Kidney tubule cell (primary cell): ENCODE measurements at places on chromosomes 16 and 17.

DNA sequence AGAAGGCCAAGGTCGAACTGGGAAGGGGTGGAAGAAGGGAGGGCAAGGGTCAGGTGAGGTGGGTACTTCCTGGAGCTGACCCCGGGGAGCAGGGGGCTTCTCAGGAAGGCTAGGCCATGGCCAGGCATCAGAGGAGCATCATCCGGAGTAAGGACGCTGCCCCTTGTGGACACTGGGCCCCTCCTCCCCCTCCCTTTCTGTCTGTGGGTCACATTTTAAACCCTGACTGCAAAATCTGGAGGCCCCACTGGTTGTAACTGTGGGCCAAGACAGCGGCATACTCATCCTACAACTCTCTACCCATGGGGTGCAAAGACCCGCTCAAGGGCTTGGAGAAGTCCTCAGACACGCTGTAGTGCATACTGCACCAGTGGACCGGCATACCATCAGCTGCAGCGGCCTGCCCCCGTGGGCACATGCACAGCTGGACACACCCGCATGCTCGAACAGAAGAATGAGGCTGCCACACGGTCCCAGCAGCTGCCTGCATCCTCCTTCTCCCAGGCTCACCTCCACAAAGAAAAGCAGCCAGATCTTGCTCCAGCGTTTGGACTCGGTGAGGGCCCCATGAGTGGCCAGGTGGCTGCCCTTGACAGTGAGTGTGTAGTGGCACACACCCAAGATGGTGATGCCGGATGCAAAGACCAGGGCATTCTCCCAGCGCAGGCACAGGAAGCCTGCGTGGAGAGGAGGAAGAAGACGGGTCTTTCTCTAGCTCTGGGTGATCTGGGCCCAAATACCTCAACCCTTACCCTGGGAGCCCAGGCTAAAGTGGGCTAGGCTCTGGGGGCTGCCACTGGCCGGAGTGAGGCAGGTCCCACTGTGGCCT, 1.2 kb downstream of the FADS6 start:
- no peak for DNase-seq

DNA sequence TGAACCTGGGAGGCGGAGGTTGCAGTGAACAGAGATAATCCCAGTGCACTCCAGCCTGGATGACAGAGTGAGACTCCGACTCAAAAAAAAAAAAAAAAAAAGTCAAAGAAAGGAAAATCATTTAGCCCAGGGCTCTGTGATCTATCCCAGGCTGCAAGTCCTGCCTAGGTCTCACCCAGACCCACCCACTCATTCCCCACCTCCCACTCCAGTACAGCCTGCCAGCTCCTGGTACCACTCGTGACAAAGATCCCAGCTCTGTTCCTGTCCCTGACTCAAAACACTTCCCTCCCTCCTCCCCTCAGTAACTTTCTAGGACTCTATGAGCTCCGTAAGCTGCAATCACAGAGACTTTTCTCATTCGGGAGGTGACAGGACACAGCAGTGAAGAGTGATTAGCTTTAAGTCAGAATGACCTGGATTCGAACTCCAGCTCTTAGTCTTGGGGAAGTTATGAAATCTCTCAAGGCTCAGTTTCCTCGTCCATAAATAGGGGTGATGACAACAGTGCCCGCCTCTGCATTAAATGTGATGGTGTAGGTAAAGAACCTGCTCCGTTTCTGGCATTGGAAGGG, 28.0 kb upstream of the MRPS23 start:
- DNase-seq = no peak

GRCh38 chr16:85114909-85115567, 2.8 kb upstream of the CIBAR2 start:
- DNase-seq = peak; percentile 78

DNA sequence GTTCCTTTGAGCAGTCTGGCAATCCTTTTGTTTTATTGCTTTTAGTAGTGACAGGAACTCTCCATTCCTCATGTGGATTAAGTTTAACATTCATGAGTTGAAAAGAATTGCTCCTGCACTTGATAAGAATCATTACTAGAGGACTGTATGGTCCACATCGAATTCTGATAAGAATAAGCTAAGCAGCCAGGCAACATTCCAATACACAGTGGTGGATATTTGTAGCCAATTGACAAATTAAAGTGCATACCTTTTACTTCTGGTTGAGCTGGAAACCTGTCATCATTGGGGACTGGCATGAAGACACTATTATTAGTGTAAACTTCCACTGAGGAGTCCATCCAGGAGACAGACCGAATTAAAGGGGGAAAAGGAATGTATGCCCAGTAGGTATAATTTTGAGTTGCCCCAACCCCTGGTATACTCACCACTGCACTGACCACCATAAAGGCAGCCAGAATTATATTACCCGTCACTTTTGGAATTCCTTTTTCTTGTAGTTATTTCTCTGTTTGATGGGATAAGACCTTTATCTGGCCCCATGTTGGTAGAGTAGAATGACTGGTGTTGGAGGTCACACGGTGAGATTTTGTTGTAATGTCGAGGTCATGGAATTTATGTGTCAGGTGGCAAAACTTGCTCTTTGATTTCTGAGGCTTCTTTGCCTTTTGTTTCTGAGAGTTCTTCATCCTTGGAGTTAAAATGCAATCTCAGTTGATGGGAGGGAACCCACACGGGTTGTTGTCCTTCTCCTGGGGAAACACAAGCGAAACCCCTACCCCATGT, 72.1 kb upstream of the ARL4D start:
- no peak for DNase-seq

GRCh38 chr16:57863434-57864160, 61.3 kb upstream of the KIFC3 start:
- peak; percentile 82 for DNase-seq

DNA sequence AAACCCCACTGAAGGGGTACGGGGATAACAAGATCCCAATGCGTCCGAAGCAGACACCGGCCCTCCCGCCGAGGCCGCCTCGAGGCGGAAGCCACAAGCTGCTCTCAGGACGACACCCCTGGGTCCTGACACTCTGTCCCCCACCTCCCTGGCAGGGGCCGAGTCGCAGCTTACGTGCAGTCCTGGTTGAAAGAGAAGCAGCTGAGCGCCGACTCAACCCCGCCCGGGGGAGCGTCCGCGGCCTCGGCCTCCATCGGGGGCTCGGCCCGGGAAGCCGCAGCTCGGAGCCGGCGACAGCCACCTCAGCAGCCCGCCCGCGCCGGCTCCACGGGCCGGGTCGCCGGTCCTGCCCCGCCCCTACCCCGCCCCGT, at the start of gene WIPI1:
Gene WIPI1 (minus strand): TSS at position 329 of the 371 bp plus-strand sequence. CDS start 75 bp downstream, at position 254.
- DNase-seq = no peak

DNA sequence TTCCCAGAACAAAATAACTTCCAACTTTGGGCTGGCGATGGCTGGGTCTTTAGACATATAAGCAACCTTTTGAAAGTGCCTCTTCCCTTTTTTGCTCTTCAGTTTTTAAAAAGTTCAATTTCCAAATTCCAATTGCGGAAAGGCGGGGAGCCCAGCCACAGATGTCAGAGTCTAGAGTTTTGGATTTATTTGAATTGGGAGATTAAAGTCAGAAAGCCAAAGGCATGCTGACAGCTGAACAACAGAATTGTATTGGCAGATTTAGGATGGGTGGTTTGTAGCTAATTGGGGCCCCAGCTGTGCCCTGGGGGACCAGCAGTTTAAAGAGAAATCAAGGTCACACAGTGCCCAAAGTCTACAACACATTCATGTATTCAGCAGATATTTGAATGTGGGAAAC, 10.5 kb downstream of the YPEL2 start:
- no peak for DNase-seq

DNA sequence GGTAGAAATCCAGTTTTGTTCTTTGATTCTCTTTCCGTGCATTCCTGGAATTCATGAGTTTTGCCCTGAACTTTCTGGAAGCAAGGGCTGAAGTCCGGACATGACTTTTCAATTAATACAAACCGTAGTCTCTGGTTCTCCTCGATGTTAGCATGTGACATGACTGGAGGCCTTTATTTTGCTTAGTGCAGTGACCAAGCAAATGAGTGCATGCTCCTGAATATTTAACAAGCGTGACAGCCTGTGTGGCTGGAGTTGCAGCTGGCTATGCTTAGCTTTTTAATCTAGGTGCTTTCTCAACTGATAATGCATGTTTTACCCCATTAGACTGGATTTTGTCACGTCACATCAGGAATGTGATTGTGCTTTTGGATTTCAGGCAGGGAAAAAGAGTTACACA, 302.1 kb downstream of the MAP2K6 start:
- peak; percentile 48 for DNase-seq

GRCh38 chr16:72657164-72657563, 390.8 kb downstream of the ZFHX3 start:
- DNase-seq = no peak

- no peak for DNase-seq
Observed at GRCh38 chr16:46830417-46830901, 521 bp downstream of the C16orf87 start.

DNA sequence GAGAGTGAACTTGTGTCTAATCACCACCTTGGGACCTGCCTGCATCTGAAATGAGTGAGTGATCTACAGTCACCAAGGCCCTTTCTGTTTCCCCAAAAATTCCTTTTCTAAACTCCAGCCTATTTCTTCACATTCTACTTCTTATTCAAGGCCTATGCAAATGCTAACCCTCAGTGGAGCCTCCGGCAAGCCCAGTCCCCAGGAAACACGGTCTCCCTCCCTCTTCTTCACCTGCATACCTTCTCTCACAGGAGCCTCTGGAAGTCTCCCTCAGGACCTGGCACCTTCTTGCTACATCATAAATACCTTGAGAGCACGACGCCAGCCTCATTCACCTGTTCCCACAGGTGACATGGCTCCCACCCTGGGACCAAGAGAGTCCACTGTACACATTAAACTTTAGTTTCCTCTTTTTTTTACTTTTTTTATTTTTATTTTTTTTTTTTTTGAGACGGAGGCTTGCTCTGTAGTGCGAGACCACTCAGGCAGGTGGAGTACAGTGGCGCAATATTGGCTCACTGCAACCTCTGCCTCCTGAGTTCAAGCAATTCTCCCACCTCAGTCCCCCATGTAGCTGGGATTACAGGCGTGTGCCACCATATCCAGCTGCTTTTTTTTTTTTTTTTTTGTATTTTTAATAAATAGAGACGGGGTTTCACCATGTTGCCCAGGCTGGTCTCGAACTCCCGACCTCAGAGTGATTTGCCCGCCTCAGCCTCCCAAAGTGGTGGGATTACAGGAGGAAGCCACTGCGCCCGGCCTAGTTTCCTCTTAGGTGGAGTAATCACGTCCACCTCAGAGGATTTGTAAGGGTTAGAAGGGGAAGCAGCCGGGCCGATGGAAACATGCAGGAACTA, 97.3 kb downstream of the ANKRD11 start:
- DNase-seq = no peak

- DNase-seq = no peak
Observed at GRCh38 chr17:19752216-19753050, 4.3 kb upstream of the ALDH3A1 start.

GRCh38 chr16:80175011-80175410, 365.8 kb upstream of the DYNLRB2 start:
- DNase-seq = no peak

DNA sequence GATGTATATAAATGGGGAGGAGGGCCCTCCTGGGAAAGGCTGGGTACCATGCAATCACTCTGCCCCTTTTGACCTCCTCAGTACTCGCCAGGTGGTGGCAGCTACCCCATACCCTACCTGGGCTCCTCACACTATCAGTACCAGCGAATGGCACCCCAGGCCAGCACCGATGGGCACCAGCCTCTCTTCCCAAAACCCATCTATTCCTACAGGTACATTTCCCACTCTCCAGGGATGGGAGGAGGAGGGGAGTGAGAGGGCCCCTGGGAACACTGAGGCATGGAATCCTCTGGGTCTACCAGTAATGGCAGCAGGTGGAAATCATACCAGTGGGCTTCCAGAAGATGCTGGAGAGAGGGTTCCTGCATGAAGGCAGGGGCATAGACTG, 22.9 kb downstream of the FOXN1 start:
- no peak for DNase-seq

GRCh38 chr17:33056399-33057146, 64.9 kb downstream of the SPACA3 start:
- DNase-seq = no peak

DNA sequence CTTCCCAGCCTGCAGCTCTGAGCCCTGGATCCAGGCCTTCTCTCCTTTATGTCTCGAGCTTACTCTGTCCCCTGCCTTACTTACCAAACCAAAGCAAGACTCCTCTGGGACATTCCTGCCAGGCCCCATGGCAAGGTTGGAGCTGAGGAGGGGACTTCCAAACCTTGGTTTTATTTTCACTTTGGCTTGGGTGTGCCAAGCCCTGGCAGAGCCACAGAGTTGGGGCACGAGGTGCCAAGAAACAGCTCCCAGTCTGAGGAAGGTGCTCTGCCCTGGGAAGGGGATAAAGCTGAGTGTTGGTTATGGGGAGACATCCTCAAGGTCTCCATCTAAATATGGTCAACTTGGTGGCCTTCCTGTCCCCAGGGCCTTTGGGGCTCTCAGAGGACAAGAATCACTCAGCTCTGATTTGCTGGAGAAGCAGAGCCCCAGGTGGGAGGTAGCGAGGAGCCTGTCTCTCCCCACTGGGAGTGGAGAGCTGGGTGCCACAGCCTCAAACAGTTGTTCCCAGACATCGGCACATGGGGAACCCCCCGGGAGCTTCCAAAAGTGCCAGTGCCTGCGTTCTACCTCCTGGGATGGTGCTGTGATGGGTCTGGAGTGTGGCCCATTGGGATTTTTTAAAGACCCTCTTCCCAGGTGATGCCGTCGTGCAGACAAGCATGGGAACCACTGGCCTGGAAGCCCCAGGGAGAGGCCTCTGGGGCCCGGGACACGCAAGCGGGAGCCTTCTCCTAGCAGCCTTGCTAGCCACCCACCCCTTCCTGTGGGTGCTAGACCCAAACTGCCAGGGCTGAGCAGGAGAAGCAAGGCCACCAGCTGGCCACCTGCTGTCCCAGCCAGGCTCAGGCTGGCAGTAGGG, 10.3 kb downstream of the NLRC5 start:
- DNase-seq = peak; percentile 31

DNA sequence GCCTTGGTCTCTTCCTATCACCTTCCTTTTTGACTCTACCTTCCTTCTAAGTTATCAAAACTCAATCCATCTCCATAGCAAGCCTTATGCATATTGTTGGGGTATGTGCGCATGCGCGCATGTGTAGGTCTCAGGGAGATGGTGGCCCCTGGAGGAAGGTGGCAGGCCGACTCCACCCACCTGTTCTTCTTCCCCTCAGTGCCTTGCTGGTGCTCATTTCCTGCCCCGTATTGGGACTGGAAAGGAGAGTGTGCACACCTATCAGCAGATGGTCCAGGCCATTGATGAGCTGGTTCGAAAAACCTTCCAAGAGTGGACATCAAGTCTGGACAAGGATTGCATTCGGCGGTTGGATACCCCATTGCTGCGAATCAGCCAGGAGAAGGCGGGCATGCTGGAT, 25.2 kb downstream of the DNAH2 start:
- no peak for DNase-seq

GRCh38 chr17:11458279-11458678, 140.0 kb upstream of the DNAH9 start:
- DNase-seq = no peak

GRCh38 chr16:21584817-21585216, 14.6 kb upstream of the METTL9 start:
- no peak for DNase-seq
